ENCODE measurements at places on chromosomes 4 and X.

- no peak for DNase-seq
Measured at GRCh38 chrX:154374313-154375155, at the start of gene FLNA. Gene FLNA, minus strand, starts transcription at chrX:154374634. Its CDS starts 3,389 bp downstream, at chrX:154371245.

DNA sequence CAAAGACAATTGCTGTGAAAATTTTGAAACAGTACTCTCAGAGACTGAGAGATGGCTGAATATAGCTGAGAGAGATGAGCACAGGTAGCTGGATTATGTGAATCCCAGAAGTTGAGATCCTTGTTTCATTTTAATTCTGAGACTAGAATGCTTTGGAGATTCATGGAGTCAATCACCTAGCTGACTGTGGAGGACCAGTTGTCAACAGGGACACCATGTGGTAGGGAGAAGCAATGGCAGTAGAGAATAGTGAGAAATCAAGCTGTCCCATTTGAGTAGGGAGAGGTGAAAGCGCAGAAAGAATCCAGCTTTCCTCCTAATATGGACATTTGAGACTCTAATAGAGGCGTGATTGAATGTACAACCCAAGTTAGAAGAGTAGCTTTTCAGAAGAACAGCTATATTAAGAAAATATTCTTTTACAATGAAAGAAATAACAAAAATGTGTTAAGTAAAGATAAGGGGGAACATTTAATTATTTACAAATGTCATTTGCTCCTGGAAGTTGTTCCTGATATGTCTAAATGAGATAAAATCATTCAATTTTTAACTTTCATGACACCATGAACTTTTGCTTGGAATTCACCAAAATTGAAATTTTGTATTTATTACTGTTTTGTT is 30.3 kb upstream of the GLRB start:
- DNase-seq = no peak

DNA sequence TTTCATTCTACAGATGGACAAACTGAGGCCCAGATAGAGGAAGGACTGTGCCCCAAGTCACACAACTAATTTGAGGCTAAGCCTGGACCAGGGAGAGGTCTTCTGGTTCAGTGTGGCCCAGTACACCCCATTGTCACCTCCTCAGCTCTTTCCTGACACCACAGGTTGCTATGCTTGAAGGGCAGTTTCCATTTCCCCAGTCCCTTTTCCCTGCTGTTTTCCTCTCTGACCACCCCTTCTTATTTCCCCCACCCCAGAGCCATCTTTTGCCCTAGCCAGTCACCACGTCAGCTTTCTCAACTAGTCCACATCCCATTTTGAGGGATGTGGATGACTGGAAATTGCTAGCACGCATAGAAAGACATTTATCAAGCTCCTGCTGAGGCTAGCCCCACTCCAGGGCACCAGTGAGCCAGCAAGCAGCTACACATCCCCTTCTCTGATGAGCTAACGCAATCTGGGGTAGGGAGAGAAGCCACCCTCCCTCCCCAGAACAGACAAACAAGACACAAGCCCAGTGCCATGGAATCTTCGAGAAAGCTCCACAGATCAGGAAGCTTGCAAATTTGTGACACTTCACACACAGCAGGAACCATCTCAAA is 1.3 kb downstream of the GABRE start:
- DNase-seq = no peak

DNA sequence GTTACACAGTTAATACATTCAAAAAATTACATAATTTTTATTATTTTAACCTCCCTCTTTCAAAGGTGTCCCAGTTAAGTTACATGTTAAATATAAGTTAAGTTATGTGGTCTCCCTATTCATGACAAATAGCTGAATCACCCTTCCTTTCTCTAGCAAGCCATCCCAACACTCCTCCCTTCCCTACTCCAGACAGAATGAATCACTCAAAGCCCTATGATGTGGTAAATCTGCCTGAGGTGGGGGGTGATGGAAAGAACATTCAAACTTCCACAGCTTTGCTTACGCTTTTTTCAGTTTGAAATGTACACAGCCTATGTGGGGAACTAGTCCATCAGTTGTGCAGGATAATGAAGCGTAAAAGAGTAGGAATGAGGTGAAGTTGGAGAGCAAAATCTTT is 90.2 kb downstream of the CXCL13 start:
- DNase-seq = no peak

DNA sequence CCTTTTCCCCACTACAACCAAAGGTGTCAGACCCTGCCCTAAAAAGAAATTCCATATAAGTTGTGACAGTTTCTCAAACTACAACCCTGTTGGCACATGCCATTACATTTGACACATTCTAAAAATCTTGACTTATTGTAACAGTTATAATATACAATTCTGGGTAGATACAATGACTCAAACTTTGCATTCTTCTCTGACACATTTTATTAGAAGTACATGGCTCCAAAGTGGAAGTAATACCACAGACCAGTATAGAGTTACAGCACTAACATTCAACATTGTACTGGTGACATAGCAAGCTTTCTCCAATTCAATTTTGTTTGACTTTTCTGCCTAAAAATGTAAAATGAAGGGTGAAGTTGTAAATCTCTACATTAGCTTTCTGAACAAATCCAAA is 196.6 kb upstream of the ETNPPL start:
- no peak for DNase-seq

GRCh38 chrX:135741192-135741715 is 26.7 kb downstream of the CT45A3 start:
- DNase-seq = no peak

- DNase-seq = no peak
Measured at GRCh38 chr4:101186567-101187184, 160.7 kb downstream of the PPP3CA start.

DNA sequence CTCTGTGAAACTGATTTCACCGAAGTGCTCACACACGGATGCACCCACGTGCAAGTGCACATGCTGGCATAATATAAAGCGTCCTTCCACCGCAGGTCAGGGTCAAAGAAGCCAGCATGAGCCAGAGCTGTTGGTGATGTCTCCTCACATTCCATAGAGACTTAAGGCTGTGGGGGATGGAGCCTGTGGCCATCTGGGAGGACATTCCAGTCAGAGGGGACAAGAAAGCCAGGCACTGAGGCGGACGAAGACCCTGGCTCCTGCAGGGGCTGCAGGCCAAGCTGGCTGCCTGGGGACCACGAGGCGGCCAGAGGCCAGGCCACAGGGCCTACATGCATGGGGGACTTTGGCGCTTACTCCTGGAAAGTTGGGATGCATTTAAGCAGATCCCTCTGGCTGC is 7.7 kb downstream of the RNF212 start:
- no peak for DNase-seq

GRCh38 chr4:3443750-3444309 is 2.1 kb downstream of the HGFAC start:
- DNase-seq = no peak

DNA sequence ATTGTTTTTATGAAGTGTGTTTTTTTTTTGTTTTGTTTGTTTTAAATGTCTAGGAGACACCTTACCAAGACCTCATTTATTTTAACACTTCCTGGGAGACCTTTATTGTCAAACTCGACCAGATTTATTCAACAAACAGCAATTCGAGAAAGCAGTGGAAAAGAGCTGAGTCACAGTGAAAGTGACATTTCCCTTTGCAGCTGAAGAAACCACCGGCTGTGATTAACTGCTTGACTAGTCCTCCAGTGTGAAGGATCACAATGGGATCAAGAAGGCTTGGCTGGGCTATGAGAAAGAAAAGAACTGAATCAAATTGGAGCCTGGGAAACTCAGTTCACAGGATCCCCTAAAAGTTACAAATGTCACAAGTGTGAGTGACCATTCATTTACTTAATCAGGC is 11.9 kb upstream of the ADH7 start:
- no peak for DNase-seq

All from activated CD4-positive, CD25-positive, alpha-beta regulatory T cell treated with anti-CD3 and anti-CD28 coated beads, Interleukin-2, amount 50 U/mL, for 16 hours (primary cell).